ENCODE measurements at places on chromosomes 11 and 22.
A peak's percentile ranks its signal among the peaks of the same experiment; 100 is the strongest.

GRCh38 chr11:128532572-128533091, 54.7 kb downstream of the ETS1 start:
- DNase-seq: no peak

DNA sequence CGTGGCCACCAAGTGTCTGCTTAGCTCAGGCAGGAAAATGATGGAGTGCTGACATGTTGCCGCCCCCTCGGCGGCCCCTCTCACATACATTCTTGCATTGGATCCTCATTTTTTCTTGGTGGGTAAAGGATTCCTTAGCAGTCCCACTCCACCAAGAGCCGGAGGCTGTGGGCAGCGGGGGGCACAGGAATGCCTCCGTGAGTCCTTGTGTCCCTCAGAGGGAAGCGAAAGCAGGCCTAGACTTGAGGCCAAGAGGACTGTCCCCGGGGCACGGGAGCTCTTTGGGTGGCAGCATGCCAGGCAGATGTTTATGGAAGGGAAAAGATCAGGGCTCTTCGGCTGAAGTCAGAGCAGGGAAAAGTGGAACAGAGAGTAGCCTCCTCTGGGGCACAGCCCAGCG, 21.6 kb downstream of the LRFN4 start:
- DNase-seq: no peak

DNA sequence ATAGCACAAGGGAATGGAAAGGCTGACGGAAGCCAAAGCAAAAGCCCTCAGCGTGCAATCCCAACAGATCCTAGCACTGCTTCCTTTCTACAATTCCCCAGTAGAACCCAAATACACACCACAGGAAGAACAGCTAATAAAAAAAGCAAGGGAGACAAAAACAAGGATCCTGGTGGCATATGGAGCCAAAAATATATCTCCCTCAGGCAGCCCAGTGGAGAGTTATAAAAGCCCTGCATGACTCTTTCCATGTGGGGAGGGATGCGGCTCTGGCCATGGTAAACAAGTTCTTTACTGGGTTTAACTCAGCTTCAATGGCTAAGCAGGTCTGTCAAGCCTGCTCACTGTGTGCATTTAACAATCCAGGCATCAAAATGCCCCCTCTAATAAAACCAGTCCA, 88.1 kb downstream of the PIWIL4 start:
- DNase-seq: no peak

- no peak for DNase-seq
Measured at GRCh38 chr22:27895600-27895999, 23.5 kb downstream of the PITPNB start.

DNA sequence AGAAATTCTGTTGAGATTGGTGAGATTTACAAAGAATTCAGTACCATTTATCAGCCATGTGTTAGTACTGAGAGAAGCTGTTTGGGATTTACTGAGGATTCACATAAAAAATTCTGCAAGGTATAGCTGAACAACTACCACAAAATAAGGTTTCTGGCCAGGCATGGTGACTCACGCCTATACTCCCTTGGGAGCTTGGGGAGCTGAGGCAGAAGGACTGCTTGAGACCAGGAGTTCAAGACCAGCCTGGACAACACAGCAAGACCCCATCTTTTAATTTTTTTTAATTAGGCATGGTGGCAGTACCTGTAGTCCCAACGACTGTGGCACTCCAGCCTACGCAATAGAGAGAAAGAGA, 86.7 kb downstream of the SIK3 start:
- no peak for DNase-seq

DNA sequence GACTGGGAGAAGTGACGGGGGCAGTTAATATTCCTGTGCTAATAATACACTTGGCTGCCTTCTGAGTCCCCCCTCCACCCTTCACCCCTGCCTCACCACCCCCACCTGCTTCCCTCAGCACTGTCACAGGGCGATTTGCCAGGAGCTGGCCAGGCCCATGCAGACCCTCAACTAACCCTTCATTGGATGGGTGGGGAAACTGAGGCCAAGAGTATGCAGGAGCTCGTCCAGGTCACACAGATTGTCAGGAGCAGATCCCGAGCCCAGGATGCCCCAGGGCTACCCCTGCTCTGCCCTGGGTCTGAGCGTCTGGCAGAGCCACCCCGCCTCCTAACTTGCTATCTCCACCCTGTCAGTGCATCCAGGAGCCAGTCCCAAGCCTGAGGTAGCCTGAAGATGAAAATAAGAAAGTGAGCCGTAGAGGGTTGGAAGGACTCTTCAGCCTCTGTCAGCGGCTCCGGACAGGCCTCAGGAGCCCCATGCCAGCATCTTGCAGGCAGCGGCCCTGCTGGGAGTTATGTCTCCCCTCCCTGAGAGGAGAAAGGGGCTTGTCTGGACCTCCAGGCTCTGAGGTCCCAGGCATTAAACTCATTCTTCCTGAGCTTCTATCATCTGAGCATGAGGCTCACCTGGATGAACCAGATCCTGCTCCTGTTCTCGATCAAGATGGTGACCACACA, 6.2 kb downstream of the TPBGL start:
- peak; percentile 58 for DNase-seq

DNA sequence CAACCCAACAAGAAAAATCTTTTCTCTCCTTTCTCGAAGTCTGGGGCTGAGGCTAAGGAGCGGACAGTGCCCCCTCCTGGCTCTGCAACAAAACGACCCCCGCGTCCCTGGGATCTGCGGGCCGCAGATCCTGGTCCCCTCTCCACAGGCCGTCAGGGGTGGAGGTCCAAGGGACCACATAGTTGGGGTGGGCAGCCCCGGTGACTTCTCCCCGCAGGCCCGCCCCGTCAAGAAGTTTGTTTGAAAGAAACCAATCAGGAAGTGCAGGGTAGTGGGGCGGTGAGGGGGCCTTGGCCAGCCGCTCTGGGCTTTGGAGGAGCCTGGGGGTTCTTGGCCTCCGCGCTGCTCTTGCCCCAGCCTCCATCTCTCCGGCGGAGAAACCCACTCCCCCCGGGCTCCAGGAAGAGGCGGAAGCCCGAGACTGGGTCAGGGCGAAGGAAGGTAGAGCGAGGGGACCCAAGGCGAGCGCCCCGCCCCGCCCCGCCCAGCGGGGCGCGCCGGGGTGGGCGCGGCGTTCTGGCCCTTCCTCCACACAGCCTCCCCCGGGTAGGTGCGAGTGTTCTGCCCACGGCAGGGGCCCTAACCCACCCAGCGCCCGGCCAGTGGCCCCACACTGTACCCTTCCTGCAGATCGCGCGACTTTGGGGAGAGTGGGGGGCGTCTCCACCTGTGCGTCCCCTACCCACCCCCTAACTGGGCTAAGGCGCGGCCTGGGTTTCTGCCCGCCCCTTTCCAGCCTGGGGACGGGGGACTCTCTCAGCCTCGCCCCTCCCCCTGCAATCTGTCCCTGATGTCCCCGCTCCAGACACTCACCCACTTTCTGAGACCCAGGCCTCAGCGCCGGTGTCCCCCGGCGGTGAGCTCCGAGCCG, 1.3 kb downstream of the TP53I11 start:
- no peak for DNase-seq

DNA sequence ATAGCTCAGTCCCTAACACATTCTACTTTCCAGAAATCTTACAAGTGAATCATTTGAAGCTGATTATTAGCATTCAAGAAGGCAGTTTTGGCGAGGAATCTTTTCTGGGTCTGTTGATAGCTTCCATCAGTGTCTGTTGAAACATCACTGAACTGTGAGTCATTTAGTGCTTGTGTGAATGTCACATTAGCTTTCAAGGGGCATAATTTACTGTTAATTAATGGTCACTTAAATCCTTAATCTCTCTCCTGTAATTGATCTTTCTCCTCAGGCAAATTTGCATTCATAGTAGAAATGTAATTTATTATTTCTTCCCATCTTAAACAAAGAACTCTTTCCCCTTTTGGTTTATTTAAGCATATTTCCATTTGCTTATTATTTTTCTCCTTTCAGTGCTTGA, 2.6 kb downstream of the HTR3B start:
- DNase-seq: no peak

- DNase-seq: no peak
Measured at GRCh38 chr11:118914987-118915386, 10.7 kb downstream of the BCL9L start.

DNA sequence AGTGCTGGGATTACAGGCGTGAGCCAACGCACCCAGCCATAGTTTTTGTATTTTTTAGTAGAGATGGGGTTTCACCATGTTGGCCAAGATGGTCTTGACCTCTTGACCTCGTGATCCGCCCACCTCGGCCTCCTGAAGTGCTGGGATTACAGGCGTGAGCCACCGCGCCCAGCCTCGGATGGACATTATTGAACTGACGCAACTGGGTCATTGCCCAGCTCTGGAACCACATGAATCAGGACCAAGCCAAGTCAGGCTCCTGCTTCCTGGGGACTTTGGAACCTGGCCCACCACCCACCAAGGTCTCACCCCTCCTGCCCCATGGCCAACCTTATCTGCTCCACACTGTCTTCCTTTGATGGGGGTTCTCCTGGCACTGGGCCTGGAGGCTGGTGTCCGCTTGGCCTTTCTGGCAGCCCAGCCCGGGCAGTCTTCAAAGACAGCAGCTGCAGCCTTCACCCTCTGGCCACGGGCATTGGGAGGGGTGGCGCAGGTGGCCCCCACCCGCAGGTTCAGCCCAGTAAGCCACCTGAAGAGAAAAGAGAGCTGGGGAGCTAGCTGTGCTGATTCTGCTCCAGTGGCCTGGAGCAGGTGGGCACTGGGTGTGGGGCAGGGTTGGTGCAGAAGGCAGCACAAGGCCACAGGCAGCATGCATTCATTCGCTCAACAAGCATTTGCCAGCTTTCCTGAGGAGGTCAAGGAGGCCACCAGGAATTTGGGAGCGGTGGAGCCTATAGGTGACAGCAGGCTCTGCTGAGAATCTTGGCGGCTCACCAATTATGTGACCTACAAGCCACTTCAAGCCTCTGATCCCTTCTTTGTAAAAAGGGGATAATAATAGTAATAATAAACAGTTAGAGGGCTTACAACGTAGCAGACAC, 5.7 kb downstream of the CHADL start:
- no peak for DNase-seq

Measured in sigmoid colon (tissue), 7 donors.